ENCODE measurements at places on chromosomes 5 and 9.

DNA sequence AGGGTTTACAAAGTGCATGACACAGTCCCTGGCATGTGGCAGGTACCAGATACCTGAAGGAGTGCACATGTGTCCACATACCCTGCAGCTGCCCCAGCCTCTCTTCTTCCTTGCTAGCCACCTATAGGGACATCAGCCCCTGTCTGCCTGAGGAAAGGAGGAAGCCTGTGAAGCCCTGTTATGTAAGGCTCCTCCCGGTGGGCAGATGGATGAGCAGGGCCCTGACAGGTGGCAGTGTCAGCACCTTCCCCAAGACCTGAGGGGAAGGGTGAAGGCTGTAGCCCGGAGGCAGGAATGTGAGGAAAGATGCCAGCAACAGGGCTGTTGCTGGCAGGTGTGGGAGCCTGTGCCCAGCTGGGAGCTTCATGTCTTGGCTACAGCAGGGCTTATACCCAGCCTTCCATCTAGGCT is 21.7 kb downstream of the TCF7 start:
- DNase-seq = no peak

DNA sequence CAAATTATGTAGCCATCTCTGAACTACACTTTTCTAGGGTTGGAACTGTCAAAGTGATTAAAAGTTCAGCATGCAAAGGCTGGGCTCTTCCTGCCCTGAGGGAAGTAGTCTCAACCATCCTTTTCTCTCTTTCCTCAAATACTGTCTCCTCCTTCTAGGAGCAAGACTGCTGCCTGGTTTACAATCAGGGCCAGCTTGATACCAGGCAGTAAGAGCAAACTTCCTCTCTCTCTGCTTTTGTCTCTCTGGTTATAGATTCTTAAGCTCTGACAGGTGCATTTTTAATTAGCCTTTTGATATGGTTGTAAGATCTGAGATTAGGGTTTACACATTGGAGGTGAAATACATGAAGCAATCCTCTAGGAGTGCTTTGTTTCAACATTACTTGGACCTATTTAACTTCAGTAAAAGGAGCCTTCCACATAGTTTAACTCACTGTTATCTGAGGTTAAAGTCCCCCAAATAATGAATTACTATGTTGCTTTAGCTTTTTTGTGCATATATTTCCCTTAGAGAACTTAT is 436.1 kb downstream of the SPATA31D1 start:
- DNase-seq = no peak

- no peak for DNase-seq
Measured at GRCh38 chr5:115599502-115599901, 2.8 kb downstream of the TICAM2 start.

DNA sequence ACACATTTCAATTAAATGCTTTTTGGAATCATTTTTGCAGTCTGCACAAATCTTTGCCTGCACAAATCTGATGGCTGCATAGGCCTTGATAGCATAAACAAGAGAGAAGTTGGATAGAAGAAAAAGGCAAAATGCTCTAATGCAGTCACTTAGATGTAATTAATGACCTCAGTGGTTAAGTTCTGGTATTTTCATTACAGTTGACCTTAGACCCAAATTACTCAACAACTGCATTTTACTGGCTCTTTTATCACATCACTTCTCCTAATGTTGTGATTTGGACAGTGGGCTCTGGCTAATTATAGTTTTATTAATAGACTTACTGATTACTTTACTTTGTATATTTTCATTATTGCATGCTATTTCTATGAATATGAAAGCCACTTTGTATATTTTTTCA is 34.3 kb downstream of the NTRK2 start:
- no peak for DNase-seq

- no peak for DNase-seq
Measured at GRCh38 chr9:81605170-81605670, 84.1 kb downstream of the TLE1 start.

- DNase-seq = no peak
Measured at GRCh38 chr5:159133041-159133741, 33.5 kb upstream of the EBF1 start.

GRCh38 chr9:101050650-101051049 is 22.1 kb downstream of the PLPPR1 start:
- no peak for DNase-seq

DNA sequence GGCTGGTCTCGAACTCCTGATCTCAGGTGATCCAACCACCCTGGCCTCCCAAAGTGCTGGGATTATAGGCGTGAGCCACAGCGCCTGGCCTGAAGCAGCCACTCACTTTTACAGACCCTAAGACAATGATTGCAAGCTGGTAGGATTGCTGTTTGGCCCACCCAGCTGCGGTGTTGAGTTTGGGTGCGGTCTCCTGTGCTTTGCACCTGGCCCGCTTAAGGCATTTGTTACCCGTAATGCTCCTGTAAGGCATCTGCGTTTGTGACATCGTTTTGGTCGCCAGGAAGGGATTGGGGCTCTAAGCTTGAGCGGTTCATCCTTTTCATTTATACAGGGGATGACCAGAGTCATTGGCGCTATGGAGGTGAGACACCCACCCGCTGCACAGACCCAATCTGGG is 1.5 kb downstream of the CA9 start:
- DNase-seq = no peak

DNA sequence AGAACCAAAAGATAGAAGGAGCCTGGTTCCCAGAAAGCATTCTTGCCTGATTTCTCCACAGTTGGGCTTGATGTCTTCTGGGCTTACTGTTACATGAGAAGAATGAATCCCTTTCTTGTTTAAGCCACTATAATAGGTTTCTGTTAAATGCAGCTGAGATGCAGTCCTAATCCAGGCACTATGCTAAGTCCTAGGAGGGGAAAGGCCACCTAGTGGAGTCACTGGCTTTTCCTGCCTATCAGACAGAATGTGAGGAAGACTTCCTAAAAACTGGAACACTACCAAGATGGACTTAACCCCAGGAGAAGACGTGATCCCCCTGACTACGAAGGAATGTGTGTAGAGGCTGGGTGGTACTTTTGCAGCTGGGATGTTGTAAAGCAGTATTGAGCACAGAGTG is 34.3 kb upstream of the FSD1L start:
- DNase-seq = no peak

DNA sequence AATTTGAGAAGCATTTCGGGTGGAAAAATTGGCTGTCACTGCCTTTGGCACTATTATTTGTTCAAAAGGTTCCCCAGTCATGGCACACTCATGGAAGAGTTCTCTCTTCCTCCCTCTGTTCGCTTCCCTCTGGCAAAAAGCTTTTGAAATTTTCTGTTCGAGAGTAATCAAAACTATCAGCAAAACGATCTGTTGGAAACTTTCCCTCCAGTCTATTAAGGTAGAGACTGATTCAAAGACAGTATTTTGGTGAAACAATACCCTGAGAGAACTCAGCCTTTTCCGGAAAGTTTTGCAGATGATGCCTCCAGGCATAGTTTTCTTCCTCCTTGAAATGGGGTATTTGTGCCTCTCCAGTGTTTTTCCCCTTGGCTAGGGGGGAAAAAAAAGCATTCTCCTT is 3.6 kb upstream of the LPAR1 start:
- DNase-seq = no peak

All from ovary (tissue), 10 donors.